AG10803 (cell line): ENCODE measurements at places on chromosomes 16 and 17.

DNA sequence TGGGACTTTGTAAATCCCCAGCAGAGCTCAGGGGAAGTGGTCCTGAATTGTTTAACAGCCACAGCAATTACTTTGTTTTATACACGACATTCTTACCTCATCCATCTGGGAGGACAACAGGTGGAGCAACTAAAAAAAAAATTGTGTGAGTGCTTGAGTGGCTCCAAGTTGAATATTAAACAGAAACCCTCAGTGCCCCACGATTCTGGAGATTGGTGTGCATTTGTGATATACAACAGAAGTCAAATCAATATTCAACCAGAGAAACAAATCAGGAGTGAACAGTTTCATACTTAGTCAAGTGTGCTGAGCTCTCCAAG, 204.8 kb downstream of the HAPSTR1 start:
- DNase-seq: no peak

DNA sequence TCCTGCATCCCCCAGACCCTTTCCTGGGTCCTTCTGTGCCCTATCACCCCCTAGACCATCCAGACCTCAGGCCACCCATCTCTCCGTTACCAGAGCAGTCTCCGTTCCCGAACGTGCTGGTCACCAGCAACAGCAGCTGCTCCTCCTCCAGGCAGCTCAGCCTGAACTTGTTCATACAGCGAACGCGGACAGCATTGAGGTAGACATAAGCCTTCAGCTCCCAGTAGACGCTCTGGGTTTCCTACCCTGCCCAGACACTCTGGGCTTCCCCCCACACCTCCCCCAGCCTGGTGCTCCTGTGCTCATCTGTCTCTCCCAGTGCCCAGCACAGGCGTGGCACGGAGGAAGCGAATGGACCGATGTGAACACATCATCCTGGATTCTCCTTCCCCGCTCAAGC, 41.6 kb upstream of the RNFT1 start:
- DNase-seq: no peak

GRCh38 chr16:88939972-88940861, 36.8 kb downstream of the CBFA2T3 start:
- DNase-seq: no peak

DNA sequence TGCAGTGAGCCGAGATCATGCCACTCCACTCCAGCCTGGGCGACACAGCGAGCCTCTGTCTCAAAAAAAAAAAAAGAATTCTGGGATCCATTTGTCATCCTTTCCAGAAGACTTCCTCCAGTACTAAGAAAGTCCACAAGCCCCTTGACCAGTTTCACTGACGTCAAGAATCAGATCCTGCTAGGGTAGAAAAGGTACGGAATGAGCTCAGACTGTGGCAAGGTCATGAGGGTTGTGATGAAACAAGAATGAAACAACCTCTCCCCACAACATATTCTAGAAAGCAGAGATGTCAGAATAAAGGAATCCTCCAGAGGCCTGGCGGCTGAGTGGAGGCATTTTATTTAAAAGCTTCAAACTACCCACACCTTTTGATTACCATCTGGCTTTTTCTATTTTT, 29.9 kb downstream of the TRAF4 start:
- no peak for DNase-seq

DNA sequence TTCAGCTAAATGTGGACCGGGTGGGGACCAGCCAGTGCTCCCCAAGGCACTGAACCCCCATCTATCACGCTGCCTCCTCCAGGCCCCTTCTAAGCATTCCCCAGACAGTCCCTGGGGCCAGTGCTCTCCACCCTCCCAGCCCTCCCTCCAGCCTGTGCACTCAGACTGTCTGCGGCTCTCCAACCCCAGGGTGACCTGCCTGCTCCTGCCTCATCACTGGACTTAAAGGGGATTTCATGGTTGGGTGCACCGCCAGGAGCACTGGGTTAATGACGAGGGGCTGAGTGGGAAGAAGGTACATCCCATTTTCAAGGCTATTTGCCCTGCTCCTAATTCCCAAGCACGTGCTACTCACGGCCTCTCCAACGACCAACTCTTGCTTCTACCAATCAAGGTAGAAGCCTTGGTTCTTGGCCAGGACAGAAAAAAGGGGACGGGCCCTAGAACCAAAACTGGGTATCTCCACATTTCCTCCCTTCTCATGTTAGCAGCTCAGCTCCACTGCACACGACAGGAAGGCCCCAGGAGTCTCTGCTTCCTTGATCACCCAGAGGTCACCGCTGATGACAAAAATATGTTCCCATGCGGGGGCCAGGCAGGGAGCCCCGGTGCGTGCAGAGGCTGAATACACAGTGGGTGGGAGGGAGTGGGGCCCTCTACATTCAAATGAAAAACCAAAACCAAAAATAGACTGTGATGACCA, 3.5 kb upstream of the ABR start:
- no peak for DNase-seq
